Astrocyte (in vitro differentiated cells and primary cell): ENCODE measurements at places on chromosomes 3 and 15. TPM values are rescaled to one million over a fixed set of nuclear protein-coding genes. Genes with fewer than 3 reads are reported as not detected.

The TMEM115 gene
- 48.7 and 49.8 TPM in 2 replicates for total RNA-seq

The CPNE9 gene
- 0.20 TPM in 1 of 2 replicates, not detected in the other for total RNA-seq

DNA sequence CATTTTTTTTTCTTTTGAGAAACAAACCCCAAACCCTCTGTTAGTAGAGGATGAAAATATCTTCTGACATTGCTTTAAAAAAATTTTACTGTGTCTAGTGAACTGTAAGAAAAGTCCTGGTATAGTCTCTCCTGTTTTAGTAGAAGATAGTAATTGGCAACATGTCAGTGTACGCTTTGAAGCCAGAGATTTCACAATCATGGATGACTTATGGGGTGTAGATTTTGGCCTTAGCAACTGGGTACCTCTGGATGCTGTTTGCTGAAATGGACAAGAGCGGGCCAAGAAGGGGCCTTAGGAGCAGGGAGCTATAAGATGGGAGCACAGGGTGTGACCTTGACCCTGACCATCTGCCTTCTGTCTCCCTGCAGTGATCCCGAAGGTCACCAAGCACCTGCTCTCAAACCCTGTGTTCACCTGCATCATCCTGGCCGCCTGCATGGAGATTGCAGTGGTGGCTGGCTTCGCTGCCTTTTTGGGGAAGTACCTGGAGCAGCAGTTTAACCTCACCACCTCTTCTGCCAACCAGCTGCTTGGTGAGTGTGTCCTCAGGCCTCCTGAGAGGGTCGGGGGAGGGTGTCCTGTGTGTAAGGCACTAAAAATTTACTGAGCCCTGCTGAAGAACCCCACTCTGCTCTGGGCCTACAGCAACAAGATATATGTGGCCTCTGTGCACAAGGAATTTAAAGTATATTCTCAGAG is 266.7 kb downstream of the SLCO3A1 start:
- no peak for DNase-seq

DNA sequence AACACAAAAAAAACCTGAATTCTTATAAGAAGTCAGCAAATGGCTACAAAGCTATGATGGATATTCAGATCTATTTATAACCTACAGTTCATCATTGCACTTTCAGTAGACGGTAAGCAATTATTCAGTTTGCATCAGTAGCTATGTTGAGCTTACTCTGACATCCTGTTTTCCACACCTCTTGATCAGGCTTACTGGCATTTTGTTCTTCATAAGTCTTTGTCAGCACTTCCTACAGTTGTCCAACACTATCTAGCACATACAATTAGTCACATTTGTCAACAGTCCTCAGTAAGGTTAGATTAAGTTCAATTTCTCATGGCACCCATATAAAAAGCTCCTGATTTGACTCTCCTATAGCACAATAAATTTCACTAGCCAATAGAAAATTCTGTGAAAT is 71.2 kb upstream of the ST3GAL6 start:
- no peak for DNase-seq

- peak; percentile 48 for DNase-seq
Observed at GRCh38 chr15:35867356-35867755, 321.4 kb upstream of the DPH6 start.

The SNUPN gene
- total RNA-seq = 15.9 and 17.0 TPM in 2 replicates
